ENCODE measurements at places on chromosomes 12 and 14.

DNA sequence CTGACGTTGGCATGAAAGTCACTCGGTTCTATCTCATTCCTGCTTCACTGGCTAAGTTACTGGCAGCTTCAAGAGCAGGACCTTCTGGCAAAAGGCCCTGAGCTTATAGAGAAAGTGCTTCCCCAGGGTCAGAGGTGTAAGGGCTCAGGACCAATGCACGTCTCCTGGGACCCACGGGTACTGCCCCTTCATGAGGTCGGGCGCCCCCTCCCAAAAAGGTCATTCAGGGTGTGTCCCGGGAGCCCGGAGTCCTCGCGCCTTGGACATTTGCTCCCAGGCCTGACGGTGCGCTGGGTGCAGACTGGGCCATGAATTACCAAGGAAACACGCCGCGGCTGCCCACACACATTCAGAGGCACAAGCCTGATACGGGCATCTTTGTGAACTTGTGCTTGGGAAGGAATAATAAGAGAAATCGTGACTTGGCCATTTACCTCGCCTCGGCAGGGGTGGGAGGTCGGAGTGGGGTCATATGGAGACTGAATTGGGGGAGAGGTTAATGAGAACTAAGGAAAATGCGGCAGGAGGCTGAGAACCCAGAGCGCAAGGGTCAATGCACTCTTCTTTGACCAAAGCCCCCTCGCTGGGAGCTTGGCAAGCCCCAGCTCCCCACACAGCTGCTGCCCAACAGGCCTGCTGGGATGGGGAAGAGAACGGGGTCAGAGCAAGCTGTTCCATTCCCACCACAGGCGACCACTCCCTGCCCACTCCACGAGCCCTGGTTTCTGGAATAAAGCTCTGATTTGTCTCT lies 15.7 kb upstream of the SLC6A12 start:
- DNase-seq = no peak

- no peak for DNase-seq
Observed at GRCh38 chr12:57811028-57811755, 7.3 kb downstream of the AVIL start.

DNA sequence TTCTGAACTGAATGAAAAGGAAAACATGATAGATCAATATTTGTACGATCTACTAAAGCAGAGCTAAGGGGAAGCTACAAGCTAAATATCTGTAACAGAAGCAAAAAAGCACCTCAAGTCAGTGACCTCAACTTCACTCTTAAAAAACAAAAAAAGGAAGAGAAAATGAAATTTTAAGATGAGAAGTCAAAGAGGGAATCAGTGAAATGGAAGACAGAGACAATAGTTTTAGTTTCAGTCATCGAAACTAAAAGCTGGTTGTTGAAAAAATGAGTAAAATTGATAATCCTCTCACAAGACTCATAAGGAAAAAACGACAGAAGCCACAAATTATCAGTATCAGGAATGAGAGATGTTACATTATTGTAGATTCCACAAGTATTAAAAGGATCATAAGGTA lies 11.9 kb upstream of the SLC2A13 start:
- no peak for DNase-seq

DNA sequence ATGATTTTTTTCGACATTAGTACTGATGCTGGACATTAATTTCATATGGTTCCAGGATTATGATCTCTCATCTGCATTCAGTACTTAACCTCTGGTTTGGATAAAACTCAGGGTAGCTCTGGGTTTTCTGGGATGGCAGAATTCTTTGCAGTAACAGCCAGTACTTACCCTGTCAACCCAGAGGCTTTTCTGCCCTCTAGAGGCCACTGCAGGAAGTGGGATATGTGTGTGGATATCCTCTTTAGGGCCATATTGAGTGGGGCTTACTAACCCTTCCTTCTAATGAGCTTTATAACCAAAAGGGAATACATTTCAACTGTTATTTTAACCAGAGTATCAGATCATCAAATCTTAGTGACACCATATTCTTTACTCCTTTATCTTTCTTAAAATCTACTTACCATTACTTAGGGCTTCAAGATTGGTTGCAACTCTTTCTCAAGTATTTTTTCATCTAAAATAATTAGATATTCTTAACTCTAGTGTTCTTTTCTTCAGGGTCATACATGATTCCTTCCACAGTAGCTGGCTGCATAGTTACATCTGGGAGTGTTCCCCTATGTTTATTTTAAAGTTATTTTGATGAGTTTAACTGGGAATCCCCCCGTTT lies 488.0 kb upstream of the STXBP6 start:
- DNase-seq = peak; percentile 9

- no peak for DNase-seq
Observed at GRCh38 chr14:99181804-99182520, 90.0 kb downstream of the BCL11B start.

DNA sequence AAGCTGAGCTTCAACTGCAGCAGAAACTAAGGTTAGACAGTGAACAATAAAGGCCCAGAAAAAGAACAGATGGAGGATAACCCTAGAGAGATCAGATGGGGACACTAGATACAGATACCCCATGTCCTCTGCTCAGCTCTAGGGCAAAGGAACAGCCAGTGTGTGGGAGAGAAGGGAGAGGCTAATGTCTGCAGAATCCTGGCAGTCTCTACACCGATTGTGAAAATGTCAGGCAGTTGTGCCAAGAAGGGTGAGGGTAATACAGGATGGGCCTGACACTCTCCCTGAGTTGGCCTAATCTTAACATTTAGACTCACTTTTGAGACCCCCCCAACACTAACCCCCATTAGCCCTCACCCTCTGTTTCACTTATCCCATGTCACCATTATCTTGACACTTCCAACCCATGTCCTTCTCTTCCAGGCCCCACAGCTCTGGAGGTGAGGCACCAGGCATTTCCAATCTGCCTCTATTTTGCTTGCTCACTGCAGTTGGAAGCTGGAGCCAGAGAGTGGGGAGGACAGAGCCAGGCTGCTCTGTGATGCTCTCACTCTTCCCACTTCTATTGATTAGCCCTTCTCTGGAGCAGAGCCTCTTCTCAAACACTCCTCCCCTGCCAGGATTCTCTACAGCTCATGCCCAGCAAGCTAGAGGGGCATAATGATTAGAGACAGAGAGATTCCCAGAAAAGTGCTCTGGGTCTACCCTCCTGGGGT lies 3.0 kb upstream of the BLOC1S1 start:
- no peak for DNase-seq

DNA sequence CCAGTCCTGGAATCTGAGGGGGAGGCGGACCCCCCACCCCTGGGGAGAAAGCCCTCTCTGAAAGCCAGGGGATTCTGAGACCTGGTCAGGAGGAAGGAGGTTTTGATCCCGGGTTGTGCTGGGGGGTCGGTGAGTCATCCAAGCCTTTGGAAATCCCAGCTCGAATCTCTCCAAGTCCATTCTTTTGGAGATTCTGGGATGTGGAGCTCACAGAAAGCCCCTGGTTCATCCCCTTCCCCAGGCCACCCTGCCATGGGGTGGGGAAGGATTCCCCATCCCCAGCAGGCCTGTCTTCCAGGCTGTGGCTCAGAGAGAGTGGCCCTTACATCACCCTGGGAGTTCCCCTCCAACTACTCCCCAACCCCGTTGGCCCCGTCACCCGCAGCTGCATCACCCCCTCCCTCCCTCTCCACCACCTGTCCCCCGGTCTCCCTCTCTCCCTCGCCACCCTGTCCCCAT lies 14.3 kb downstream of the EXOC3L4 start:
- no peak for DNase-seq

- DNase-seq = no peak
Observed at GRCh38 chr12:101650346-101651117, 46.9 kb upstream of the CHPT1 start.

GRCh38 chr14:105286759-105287144 lies 14.0 kb downstream of the BRF1 start:
- no peak for DNase-seq

DNA sequence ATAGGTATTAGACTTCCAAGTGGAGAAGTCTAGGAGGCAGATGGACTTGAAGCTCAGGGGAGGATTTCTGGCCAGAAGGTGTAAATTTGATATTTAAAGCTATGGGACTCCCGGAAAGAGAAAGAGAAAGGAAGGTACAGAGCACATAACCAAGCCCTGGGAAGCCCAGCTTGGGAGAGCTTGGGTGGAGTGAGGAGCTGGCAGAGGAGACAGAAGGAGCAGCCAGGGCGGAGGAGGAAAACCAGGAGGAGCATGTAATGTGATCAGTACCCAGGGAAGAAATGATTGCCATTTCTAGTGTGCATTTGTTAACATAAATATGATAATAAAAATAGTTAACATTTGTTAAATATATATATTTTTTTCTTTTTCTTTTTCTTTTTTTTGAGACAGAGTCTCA lies 67.4 kb downstream of the KICS2 start:
- DNase-seq = peak; percentile 5

Measured in small intestine (tissue), 16 donors.